CD4-positive, alpha-beta memory T cell (primary cell): ENCODE measurements at places on chromosomes 2 and 18. TPM values are rescaled to one million over a fixed set of nuclear protein-coding genes. Genes with fewer than 3 reads are reported as not detected.

The CYP1B1 gene
- total RNA-seq = 5.8 TPM

The POMC gene
- total RNA-seq = 3.1 TPM

The GALNT3 gene
- 2.7 TPM for total RNA-seq

The ANKRD62 gene
- total RNA-seq = not detected

The SERPINB4 gene
- not detected for total RNA-seq

The SCG2 gene
- total RNA-seq = not detected

The ANKRD30BL gene
- total RNA-seq = not detected

The GCG gene
- total RNA-seq = not detected

The SAG gene
- total RNA-seq = 0.06 TPM

The ATP8B1 gene
- not detected for total RNA-seq

The LAPTM4A gene
- total RNA-seq = 47.4 TPM

The TEX44 gene
- total RNA-seq = not detected

The NEU2 gene
- total RNA-seq = not detected

The GTF2A1L gene
- not detected for total RNA-seq

The C1QL2 gene
- total RNA-seq = not detected

The C2orf72 gene
- total RNA-seq = not detected

The AFTPH gene
- total RNA-seq = 48.3 TPM

The MAL gene
- 113 TPM for total RNA-seq

The OR6B2 gene
- total RNA-seq = not detected

The SERPINB3 gene
- not detected for total RNA-seq

The SATB2 gene
- total RNA-seq = 0.06 TPM

The ADAM23 gene
- 28.1 TPM for total RNA-seq

The GALNT13 gene
- total RNA-seq = 0.79 TPM

The REG3A gene
- not detected for total RNA-seq

The WDR12 gene
- 25.0 TPM for total RNA-seq

The HSBP1L1 gene
- 34.8 TPM for total RNA-seq

The B3GNT2 gene
- 18.8 TPM for total RNA-seq

The IGFBP2 gene
- total RNA-seq = not detected

The ITPRIPL1 gene
- total RNA-seq = 11.7 TPM

The MYOM1 gene
- total RNA-seq = 3.5 TPM

The BARD1 gene
- total RNA-seq = 9.2 TPM

The SCN2A gene
- total RNA-seq = not detected

The ERFE gene
- not detected for total RNA-seq

The CPLX4 gene
- total RNA-seq = not detected

The MRPL53 gene
- 72.8 TPM for total RNA-seq

The TSPYL6 gene
- total RNA-seq = not detected

The ARL4C gene
- 225 TPM for total RNA-seq

The ADRA2B gene
- total RNA-seq = not detected

The PIK3C3 gene
- total RNA-seq = 67.6 TPM

The OSBPL6 gene
- total RNA-seq = 0.14 TPM
